ENCODE measurements at places on chromosomes 13 and 19.

GRCh38 chr19:54188215-54188871 is 1.0 kb downstream of the MBOAT7 start:
- DNase-seq, result no peak

- no peak for DNase-seq
Observed at GRCh38 chr19:20107301-20107700, 29.5 kb downstream of the ZNF90 start.

DNA sequence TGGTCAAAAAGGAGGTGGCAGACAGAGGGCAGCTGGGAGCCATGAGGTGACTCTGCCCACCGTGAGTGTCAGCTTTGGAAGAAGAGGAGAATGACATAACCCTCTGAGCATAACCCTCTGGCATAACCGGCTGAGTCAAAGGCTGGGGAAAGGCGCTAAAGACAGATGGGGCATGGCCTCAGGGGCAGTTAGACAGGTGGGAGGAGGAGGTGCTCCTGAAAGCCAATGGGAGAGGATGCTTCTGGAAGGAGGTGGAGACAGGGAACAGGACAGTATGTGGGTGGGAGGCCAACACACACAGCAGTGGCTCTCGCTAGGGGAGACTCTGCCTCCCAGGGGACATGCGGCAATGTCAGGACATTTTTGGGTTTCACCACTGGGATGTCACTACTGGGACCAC is 17.1 kb downstream of the ELAVL1 start:
- no peak for DNase-seq

GRCh38 chr13:30126903-30127428 is 180.4 kb downstream of the KATNAL1 start:
- no peak for DNase-seq

GRCh38 chr13:109533350-109533749 is 253.0 kb downstream of the IRS2 start:
- no peak for DNase-seq

- DNase-seq, result no peak
Observed at GRCh38 chr13:45137526-45137925, 17.2 kb downstream of the GTF2F2 start.

GRCh38 chr19:24141612-24142011 is 54.6 kb downstream of the ZNF254 start:
- no peak for DNase-seq

GRCh38 chr19:8398311-8398771 is 8.2 kb downstream of the RAB11B start:
- no peak for DNase-seq

- no peak for DNase-seq
Observed at GRCh38 chr13:42525035-42525504, 48.9 kb upstream of the TNFSF11 start.

DNA sequence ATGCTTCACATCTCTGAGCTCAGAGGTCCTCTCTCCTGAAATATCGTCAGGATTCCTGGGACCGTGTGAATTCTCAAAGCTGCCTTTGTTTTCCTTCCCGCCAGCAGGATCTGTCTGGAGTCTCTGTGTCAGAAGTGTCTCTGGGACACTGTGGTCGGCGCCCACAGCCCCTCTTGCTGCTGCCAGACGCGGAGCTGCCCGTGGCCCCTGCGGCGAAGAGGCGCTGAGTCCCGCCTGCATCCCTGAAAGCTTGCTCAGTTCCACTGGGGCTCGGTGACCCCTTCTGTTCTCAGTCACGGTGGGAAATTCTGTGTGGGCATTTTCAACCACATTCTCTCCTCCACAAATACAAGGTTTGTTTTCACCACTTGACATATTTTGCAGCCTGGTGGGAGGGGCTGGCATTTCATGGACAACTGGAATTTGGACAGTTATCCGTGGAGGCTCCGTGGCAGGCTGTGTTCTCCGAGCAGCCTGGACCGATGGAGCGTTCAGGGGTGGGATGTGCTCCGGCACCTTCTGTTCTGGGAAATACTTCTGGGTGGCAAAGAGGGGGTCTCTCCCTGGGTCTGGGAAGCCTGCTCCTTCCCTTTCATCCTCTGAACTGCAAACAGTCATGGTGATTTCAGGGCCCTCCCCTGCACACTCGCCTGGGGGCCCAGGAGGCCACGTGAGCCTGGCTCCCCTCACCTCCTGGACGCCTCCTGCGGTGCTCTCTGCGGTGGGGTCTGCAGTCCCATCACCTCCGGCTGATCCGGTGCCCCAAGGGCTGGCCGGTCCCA is 42.6 kb upstream of the GRTP1 start:
- DNase-seq, result no peak

DNA sequence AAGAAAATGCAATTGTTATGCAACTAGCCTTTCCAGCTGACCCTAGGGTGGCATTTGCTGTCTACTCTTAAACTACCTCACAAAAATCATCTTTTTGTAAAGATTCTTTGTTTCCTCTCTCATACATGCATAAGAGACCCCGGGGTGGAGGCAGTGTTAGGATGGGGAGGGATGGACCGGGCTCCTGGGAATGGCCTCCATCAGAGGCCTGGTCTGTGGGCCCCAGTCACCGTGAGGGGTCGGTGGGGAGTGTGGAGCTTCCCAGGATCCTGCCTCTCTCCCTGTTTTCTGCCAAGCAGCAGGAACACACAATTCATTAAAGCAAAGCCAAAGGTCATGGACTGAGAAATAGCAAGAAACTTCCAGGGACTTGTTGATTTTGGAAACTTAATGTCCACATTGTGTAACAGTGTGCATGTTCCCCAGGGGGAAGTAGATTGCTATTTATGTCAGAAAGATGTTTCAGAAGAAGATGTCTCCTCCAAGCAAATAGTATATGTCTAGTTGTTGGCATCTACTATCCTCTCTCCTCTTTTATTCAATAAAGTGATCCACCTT is 241.4 kb downstream of the ENOX1 start:
- no peak for DNase-seq

DNA sequence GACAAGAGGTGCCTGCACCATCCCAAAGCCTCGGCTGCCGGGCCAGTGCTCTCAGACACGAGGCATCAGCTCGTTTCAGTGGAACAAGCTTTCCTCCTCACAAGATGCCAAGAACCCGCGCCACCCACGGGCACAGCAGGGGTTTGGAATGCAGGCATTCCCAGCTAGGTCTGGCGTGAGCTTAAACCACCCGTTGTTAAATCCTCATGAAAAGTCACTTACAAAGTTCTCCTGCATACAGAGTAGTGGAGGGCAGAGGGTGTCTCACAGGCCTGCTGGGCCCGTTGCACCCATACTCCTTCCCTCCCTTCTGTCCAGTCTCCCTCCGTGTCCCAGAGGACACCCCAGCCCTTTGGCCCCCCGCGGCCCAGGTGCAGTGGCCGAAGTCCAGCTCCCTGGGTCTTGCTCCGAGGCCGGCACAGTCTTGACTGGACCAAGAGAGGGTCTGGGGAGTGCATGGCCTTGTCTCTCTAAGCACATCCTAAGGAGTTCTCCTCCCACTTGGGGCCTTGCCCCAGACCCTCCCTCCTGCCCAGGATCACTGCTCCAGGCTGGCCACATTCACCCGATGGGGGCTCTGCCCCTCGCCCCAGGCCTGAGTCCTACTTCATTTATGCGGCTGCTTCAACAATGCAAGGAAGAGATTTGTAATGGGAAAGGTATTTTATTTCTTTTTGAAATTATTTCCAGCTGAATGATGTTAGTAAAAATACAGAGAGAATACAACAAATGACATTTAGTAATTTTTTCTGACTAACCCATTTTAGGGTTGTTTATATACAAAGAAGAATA is 35.2 kb upstream of the GRTP1 start:
- DNase-seq, result no peak

DNA sequence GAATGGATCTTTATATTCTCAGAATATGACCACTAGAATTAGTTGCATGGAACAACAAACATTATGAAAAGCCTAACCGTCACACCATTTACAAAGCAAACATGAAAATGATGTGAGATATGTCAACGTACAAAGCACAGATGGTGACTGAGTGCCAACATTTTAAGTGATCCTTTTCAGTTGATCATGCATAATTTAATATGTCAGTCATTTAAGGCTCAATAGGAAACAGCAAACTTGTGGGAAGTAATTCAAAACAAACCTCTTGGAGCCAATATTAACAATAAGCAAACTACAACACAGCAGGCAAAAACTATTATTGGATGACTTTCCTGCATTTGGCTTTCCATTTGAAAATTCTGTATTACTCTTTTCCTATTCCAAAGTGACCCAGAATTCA is 277.6 kb downstream of the SLITRK6 start:
- DNase-seq, result no peak

DNA sequence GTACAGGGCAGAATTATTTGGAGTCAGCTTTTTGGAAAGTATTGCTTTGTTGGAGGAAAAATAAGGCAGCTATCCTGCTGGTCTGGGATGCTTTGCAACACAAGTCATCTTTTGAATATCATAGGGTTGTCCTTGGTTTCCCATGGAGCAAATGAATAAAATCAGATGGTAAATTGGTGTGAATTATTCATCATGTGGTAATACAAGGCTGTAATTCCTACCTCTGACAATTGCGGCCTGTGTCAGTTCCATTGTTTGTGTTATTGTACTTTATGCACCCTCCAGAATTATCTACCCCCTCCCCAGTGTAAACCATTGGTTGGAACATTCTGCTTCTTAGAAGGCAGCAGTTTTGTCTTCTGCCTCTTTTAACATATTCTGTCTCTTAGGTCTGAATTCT is 46.2 kb downstream of the RNASEH2B start:
- DNase-seq, result peak; percentile 52

DNA sequence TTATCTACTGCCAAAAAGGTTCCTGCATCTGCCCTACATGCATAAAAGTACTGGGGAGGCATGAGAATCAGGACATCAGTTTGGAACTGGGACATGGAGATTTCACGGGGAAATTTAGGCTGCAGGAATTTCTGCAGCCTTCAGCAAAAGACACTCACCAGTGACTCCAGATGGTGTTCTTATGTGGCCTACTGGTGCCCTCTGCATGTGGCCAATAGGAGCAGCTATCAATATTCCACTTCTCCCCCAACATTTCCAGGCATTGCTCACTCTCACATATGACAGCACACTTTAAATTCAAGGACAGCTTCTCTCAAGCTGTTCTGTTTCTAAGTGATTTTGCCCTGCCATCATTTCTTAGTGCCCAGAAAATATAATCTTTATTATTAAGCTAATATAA is 570.5 kb upstream of the ARGLU1 start:
- DNase-seq, result no peak

GRCh38 chr13:94204163-94204562 is 275.3 kb downstream of the DCT start:
- DNase-seq, result no peak

DNA sequence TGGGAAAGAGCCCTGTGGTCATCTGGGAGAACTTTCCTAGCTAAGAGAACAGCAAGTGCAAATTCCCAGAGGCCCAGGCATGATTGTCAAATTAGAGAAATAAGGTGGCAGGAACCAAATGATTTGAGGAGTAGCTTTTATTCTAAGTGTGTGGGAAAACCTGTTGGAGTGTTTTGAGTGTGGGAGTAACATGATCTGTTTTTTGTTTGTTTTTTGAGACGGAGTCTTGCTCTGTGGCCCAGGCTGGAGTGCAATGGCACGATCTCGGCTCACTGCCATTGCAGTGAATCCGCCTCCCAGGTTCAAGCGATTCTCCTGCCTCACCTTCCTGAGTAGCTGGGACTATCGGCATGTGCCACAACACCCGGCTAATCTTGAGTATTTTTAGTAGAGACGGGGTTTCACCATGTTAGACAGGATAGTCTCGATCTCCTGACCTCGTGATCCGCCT is 2.4 kb downstream of the SAE1 start:
- no peak for DNase-seq

DNA sequence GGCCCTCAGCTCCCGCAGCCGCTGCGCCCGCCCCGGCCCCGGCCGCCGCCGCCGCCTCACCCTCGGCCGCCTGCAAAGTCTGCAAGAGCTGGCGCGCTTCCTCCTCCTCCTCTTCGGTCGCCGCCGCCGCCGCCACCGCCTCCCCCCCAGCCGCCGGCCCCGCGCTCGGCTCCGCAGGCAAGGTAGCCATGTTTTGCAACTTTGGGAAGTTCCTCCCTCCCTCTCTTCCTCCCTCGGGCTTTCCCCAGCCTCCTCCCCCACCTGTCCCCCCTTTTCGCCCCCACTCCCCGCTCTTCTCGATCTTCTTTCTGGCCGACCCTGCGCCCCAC is 433 bp downstream of the SIX5 start:
- DNase-seq, result no peak

DNA sequence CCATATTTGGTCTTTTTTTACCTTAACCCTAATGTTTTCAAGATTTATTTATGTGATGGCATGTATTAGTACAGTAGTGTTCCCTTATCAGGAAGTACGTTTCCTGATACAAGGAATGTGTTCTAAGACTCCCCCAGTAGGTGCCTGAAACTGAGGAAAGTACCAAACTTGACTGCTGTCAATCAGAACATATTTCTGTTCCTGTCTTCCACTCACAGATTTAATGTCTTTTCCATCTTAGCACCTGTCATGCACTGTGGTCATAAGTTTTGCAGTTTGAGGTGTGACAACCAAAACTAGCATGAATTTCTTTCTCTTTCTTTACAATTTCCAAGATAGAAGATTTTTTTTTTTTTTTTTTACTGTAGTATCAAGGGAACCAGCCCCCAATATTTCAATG is 62.9 kb downstream of the LMO7 start:
- no peak for DNase-seq

GRCh38 chr19:1269478-1270212 is 513 bp downstream of the CIRBP start:
- DNase-seq, result peak; percentile 62

DNA sequence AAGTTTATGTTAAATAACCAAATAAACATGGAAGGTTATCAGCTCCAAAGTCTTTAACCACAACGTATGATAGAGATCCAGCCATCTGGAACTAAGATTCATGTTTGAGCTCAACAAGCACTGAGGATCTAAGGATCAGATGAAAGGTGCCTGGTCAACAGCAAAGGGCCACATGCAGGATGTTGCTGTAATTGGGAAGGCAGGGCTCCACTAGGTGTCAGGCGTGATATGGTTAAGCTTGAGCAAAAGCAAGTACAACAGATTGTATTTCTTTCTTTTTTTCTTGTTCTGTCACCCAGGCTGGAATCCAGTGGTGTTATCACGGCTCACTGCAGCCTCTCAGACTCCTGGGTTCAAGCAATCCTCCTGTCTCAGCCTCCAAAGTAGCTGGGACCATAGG is 12.0 kb downstream of the EBPL start:
- no peak for DNase-seq

- no peak for DNase-seq
Observed at GRCh38 chr13:100506154-100506553, 82.4 kb downstream of the GGACT start.

- DNase-seq, result peak; percentile 95
Observed at GRCh38 chr19:35509861-35510625, 3.4 kb downstream of the DMKN start.

- DNase-seq, result peak; percentile 37
Observed at GRCh38 chr19:56170261-56170660, 5.5 kb upstream of the GALP start.

GRCh38 chr19:4391306-4391693 is 9.0 kb downstream of the SH3GL1 start:
- no peak for DNase-seq

All from NCI-H2227 treated with DMSO at 0.1 percent for 48 hours (cell line).